ENCODE measurements at places on chromosomes 1 and 21. TPM values are rescaled to one million over a fixed set of nuclear protein-coding genes. Genes with fewer than 3 reads are reported as not detected.

The LCE2B gene
- total RNA-seq: not detected

DNA sequence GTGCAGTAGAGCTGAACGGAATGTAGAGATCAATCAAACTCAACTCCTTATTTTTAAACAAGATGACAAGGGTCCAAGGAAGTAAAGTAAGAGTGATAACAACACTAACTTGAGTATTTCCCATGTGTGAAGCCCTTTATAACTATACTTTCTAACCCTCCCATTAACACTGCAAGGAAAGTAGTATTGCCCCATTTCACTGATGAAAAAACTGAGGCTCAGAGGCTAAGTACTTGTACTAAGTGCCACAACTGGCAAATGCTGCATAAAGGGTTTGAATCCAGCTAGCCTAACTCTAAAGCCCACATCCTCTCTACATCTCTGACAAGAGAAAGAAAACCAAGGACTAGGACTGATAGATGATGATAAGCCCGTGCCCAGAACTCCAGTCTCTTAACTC is 8.2 kb upstream of the GJA5 start:
- DNase-seq: no peak
- no peaks in the 10 kb centered on the region for H3K36me3 ChIP-seq
- no peak overlapping the region for H3K4me3 ChIP-seq
- H3K27me3 ChIP-seq: peaks cover 10% of the 10 kb centered on the region

GRCh38 chr21:43953021-43953420 is 59.1 kb upstream of the TRAPPC10 start:
- DNase-seq: no peak
- no peaks in the 10 kb centered on the region for H3K27me3 ChIP-seq
- H3K27ac ChIP-seq: no peak overlapping the region

DNA sequence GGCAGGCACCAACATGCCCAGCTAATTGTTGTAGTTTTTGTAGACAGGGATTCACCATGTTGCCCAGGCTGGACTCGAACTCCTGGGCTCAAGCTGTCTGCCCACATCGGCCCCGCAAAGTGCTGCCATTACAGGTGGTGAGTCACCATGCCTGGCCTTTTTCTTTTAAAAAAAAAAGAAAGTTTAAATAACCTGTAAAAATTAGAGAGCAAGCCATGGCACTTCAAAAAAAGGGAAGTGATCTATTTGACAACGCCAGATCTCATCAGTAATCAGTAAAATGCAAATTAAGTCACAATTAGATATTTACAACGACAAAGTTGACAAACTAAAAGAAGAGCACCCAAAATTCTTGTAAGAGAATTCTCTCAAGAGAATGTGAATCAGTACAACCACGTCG is 2.9 kb upstream of the RBBP5 start:
- H3K4me3 ChIP-seq: no peak overlapping the region
- H3K27me3 ChIP-seq: no peaks in the 10 kb centered on the region
- peaks cover 14% of the 10 kb centered on the region for H3K4me1 ChIP-seq
- H3K36me3 ChIP-seq: peaks cover 7% of the 10 kb centered on the region
- DNase-seq: no peak

DNA sequence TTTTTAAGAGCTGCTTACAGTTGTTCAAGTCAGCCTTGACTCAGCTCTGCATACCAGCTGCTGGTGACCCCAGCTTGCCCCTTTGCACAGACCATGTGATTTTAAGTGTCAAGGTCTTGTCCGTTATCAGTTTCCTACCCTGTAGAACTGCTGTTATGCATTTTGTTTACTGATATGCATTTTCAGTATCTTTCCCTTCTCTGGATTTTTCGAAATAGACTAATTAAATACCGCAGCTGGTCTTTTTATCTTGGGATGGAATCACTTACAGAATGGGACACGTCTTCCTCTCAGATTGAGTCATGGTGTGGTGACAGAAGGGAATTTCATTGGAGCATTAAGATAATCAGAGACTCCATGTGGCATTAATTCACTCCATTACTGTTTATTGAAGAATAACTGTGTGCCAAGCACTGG is 145.6 kb downstream of the FMN2 start:
- no peak overlapping the region for H3K27ac ChIP-seq
- DNase-seq: no peak
- no peak overlapping the region for H3K4me3 ChIP-seq

The PAPPA2 gene
- total RNA-seq: 0.03 TPM

- DNase-seq: no peak
- H3K36me3 ChIP-seq: peaks cover 42% of the 10 kb centered on the region
- no peaks in the 10 kb centered on the region for H3K27me3 ChIP-seq
- peaks cover 36% of the 10 kb centered on the region for H3K4me1 ChIP-seq
These were observed 11.9 kb downstream of the LGALS8 start for GRCh38 chr1:236535662-236536161.

DNA sequence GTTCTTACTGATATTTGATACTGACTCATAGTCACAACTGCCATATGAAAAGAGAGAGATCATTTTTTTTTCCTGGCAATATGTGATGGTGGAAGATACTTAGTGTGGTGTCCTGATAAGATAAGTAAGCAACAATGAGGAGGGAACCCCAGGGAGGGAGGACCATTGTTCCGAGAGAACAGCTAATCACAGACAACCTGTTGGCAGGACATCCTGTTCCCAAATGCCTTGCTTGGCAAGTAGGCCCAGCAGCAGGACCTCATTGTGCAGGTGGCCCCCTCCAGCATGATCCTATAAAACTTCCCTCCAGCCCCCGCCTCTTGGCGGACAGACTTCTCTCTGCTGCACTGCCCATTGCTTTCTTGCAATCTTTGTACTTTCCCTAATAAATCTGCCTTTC is 329.4 kb upstream of the CHRM3 start:
- no peak overlapping the region for H3K27ac ChIP-seq
- H3K36me3 ChIP-seq: no peaks in the 10 kb centered on the region
- H3K4me3 ChIP-seq: no peak overlapping the region
- no peak for DNase-seq

GRCh38 chr21:42988236-42988965 is 14.0 kb downstream of the PKNOX1 start:
- H3K27me3 ChIP-seq: no peaks in the 10 kb centered on the region
- no peak overlapping the region for H3K27ac ChIP-seq
- peaks cover 6% of the 10 kb centered on the region for H3K4me1 ChIP-seq
- H3K4me3 ChIP-seq: no peak overlapping the region
- H3K36me3 ChIP-seq: no peaks in the 10 kb centered on the region

DNA sequence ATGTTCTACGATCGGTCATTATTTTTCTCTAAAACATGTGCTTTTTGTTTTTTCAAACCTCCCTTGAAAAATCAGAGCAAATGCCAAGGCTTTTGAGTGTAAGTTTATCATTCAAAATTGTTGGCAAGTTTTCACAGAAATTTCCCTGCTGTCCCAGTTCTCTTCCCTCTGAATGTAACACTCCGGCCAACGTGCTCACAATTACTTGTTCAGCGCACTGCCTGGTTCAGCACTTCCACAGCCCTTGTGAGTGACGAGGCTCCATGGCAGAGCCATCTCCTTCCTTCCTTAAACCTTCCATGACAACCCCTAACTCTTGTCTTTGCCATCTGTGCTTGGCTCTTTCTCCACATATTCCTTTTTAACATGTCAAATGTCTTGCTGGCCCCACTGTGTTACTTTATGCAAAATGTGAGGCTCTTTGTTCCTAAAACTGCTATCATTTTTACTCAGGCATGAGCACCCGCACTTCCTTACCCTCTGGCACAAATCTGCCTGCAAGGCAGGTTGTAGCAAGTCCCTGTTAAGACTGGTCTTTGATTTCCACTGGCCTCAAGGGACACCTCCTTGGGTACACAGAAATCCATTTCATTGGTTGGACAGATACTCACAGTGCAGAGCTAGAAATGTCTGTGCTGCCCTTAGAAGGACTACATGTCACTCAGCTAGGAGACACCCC is 142.8 kb downstream of the HUNK start:
- no peak for DNase-seq
- H3K27me3 ChIP-seq: peaks cover 4% of the 10 kb centered on the region
- no peaks in the 10 kb centered on the region for H3K36me3 ChIP-seq
- no peak overlapping the region for H3K4me3 ChIP-seq

DNA sequence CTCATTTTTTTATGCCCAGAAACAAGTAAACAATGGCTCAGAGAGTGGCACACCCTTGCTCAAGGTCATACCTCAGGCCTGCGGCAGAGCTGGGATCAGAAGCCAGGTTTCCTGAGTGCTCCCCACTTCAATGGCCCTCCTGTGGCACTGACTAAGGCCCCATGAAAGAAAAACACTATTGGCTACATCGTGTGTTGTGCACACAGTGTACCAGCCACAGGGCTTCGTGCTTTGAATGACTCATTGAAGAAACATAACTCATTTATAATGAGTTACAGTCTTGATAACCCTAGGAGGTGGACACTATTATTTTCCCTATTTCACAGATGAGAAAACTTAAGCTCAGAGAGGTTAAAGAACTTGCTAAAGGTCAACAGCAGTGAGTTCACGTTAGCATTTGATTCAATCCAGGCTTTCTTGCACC is 91.2 kb downstream of the TRABD2B start:
- H3K27me3 ChIP-seq: peaks cover 8% of the 10 kb centered on the region
- H3K4me3 ChIP-seq: no peak overlapping the region
- H3K27ac ChIP-seq: no peak overlapping the region
- H3K4me1 ChIP-seq: no peaks in the 10 kb centered on the region
- DNase-seq: no peak

DNA sequence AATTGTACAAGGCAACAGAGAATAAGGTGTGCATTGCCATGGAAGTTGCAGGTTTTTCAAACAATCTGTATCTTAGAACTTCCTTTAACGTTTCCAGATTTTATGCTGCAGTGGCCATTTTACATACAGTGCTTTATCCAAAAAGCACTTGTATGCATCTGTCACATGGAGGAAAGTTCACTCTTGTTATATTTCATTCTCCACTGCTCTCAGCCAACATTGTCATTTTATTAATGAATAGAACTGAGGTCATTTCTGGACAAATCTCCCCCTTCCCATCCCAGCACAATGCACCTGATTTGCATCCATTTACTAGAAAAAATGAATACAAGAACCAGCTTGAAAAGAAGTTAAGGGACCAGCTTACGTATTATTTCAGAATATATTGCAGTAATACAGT is 342.0 kb downstream of the USP25 start:
- no peak overlapping the region for H3K4me3 ChIP-seq
- no peaks in the 10 kb centered on the region for H3K27me3 ChIP-seq
- no peaks in the 10 kb centered on the region for H3K4me1 ChIP-seq
- no peak for DNase-seq
- no peak overlapping the region for H3K27ac ChIP-seq
- H3K36me3 ChIP-seq: no peaks in the 10 kb centered on the region

The MTF2 gene
- 24.8 TPM for total RNA-seq

DNA sequence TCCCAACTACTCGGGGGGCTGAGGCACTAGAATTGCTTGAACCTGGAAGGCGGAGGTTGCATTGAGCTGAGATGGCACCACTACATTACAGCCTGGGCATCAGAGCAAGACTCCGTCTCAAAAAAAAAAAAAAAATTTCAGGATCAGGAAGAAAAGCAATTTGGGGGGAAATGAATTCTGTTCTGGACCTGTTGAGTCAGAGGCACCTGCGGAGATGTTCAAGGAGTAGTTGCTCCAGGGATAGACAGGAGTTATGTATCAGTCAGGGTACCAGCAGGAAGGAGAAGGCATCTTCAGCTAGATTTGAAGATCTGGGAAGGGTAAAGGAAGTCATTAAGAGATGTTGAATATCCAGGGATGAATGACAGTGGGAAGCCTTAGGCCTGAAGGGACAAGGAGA is 2.9 kb upstream of the RHBDL2 start:
- H3K27me3 ChIP-seq: no peaks in the 10 kb centered on the region
- no peak overlapping the region for H3K27ac ChIP-seq
- no peaks in the 10 kb centered on the region for H3K36me3 ChIP-seq
- peaks cover 5% of the 10 kb centered on the region for H3K4me1 ChIP-seq

DNA sequence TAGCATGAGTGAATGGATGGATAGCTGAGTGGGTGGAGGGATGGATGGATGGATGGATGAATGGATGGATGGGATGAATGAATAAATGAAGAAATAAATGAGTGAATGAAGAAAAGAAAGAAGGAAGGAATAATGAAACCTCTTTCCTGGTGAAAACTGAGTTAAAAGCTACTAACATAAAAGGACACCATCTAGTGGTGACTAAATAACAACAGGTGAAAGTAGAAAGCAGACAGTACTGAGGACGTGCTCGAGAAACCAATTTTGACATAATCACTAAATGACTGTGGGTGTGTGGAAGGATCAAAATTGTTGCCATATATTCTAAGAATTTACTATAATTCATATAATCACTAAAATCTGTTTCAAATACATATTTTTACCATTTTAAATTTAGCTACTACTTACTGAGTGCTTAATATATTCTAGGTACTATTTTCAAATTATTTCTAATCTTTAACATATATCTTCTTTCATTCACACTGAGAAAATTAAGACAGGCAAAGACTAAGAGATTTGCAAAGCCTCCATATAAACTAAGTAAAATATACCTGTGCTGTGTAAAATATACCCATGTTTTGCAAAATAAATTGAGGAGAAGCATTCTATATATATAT is 522.9 kb downstream of the LRRIQ3 start:
- H3K4me3 ChIP-seq: no peak overlapping the region

DNA sequence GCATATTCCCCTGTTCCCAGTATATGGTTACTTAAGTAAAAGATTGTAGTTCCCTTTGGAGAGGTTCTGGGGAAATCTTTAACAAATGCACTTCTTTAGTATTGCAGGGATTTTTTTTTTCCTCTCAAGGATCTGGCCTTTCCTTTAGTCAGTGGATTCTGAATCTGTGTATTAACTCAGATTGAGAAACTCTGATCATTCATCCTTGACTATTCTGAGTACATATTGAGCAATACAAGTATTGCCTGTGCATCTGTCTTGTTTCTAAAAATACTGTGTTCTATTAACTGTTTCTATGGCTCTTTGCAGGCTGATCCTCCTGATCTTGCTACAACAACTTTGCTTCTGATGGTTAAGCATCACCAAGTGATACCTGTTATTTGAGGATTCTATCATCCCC is 67.8 kb upstream of the FGGY start:
- DNase-seq: no peak
- H3K27ac ChIP-seq: no peak overlapping the region
- H3K36me3 ChIP-seq: no peaks in the 10 kb centered on the region
- H3K27me3 ChIP-seq: no peaks in the 10 kb centered on the region
- H3K4me3 ChIP-seq: no peak overlapping the region

GRCh38 chr21:16942703-16943102 is 570.1 kb upstream of the CXADR start:
- H3K36me3 ChIP-seq: no peaks in the 10 kb centered on the region
- no peak overlapping the region for H3K27ac ChIP-seq
- no peaks in the 10 kb centered on the region for H3K27me3 ChIP-seq
- no peak for DNase-seq

The GJC2 gene
- 2.4 TPM for total RNA-seq

The TCHH gene
- total RNA-seq: 0.28 TPM

The RHD gene
- not detected for total RNA-seq

All from Panc1 (cell line).